ENCODE measurements at places on chromosomes 11 and 22.

DNA sequence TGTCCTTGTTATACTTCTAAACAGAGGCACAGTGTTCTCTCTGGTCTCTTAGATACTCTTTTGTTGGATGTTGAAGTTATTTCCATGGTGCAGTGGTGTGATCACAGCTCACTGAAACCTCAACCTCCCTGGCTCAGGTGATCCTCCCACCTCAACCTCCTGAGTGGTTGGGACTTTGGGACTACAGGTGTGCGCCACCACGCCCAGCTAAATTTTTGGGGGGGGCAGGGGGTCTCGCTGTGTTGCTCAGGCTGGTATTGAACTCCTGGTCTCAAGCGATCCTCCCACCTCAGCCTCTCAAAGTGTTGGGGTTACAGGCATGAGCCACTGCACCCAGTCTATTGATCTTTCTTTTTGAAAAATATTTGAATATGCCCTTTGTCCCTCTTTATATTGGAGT lies 14.9 kb downstream of the ZNF74 start:
- no peak for DNase-seq

- no peak for DNase-seq
Observed at GRCh38 chr22:40739721-40740120, 60.4 kb downstream of the MCHR1 start.

DNA sequence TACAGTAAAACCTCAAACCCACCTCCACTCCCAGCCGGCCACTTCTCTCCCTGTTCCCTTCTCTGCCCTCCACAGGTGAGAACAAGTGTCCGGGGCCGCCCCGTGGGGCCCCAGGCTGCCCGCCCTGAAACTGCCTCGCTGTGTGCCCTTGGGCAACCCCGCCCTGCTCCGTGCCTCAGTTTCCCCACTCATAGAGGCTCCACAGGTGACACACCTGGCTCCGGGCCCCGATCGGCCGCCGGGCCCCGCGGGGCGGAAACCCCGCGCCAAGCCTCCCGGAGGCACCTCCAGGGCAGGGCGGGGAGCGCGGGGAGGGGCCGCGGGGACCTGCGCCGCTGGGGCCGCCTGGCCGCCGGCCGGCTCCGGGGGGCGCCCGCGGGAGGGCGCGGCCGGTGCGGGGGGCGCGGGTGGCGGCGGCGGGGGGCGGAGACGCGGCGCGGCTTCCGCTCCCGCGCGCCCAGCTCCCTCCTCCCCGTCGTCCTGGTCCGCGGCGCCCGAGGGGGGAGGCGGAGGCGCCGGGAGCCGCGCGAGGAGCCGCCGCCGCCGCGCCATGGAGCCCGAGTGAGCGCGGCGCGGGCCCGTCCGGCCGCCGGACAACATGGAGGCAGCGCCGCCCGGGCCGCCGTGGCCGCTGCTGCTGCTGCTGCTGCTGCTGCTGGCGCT lies at the start of gene LRP5:
TSS of gene LRP5 (plus strand) at position 475 of the 663 bp plus-strand sequence. CDS start at position 599, 124 bp downstream.
- DNase-seq = no peak

DNA sequence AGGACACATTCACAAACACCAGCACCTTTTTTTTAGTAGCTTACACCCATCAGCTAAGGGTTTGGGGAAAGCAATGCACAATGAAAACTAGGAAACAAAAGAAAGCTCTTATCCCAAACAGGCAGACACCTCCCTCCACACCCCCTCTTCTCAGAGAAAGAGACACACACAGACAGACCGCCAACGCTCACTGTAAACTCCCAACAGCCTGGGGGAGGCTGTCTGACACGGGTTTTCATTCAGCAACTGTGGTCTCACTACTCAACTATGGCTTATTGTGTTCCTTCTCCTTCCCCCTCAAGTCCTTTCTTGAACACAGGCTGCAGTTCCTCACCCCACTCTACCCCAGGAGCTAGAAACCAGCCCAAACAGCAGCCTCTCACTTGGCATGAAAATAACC lies 123.4 kb downstream of the C11orf58 start:
- DNase-seq = no peak

- no peak for DNase-seq
Observed at GRCh38 chr11:112017538-112017937, 7.7 kb upstream of the DLAT start.

DNA sequence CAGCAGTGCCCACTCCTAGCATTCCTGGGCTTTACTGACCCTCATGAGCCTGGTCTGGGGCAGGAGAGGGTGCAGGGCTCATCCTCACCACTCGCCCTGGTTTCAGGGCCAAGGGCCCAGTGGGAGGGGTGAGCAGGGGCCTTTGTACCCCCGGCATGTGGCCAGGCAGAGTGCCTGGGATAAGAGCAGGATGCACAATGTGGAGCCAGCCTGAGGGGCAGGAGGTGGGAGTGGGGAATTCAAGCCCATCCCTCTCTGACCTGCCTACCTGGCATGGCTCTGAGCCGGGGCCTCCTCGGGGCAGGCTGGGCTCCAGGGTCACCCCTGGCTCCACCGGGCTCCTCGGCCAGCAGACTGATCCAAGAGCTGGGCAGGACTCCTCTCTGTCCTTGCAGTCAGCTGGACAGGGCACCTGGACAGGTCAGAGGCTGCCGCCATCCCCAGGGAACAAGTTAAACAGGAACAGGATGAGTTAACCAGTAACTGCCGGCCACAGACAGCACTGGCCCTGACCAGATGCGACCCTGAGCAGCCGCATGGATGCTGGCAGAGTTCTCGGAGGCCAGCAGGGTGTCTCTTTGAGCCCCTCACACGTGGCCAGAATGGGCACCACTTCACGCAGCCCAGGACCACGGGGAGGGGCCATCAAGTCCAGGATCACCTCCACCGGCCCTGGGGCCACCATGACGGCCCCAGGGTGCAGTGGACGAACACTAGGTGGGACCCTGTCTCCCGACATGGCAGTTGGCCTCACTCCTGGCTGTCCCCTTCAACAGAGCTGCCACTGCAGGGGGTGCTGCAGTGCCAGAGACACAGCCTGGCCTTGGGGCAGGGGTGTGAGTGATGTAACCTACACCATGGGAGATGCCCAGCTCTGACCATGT lies 5.0 kb downstream of the SIGIRR start:
- DNase-seq = no peak

DNA sequence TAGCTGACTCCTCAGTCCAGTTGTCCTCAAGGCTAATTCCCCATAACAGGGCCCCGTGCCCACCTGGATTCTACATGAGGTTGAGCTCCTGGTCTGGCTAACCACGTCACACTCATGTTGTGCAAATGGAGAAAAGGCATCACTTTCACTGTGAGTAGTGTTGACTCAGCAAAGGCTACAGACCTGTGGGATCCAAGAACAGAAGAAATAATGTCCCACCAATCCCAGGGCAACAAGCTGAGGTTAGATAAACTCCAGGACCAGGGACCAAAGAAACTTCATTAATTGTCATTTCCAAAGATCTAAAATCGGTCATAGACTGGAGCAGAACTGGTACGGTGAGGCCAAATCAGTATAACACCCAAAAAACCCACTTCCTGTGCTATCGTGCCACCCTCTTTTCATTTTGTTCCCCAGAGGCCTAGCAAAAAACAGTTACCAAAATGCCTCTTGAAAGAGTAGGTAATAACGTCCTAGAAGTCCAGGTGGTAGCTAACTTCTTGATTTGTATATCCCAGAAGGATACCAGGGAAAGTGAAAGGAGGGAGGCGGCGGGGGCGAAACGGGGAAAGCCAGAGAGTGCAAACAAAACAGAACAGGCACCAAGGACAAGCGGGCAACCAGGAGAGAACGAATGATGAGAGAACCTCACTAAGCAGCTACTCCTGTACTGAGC lies 1.4 kb downstream of the PCSK7 start:
- no peak for DNase-seq

GRCh38 chr11:6251990-6252473 lies 7.6 kb upstream of the CCKBR start:
- DNase-seq = no peak

- no peak for DNase-seq
Observed at GRCh38 chr11:119266517-119267255, 50.2 kb downstream of the MCAM start.

DNA sequence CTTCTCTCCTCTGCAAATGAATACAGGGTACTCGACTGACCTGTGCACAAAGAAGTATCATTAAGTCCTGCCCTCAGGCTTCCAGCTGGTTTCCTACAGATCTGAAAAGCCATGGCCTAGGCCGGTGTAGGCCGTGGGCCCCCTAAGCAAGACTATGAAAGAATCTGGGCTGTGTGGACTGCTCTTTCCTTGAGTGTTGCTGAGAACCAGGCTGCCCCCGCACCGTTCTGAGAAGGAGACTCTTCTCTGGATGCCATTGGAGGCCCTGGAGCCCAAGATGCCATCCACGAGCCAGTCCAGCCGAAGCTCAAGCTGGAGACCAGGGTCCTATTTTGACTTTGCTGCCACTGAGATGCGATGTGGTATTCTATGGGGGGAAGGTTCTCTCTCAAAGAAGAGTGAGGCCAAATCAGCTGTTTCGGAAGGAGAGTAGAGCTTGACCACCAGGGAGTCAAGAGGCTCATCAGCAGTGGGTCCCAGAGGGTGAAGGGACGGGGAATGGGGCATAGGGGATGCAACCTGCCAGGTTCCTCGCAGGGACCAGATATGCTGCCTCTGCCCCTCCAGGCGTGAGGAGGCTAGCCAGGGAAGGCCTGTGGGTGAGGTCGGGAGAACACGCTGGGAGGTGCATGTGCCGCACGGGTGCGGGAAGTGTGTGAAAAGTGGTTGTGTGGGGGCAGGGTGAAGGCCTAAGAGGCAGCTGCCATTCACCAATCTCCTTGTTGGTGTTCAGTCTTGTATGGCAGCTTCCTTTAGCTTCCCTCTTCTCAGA lies 96.4 kb upstream of the B3GAT1 start:
- DNase-seq = no peak

DNA sequence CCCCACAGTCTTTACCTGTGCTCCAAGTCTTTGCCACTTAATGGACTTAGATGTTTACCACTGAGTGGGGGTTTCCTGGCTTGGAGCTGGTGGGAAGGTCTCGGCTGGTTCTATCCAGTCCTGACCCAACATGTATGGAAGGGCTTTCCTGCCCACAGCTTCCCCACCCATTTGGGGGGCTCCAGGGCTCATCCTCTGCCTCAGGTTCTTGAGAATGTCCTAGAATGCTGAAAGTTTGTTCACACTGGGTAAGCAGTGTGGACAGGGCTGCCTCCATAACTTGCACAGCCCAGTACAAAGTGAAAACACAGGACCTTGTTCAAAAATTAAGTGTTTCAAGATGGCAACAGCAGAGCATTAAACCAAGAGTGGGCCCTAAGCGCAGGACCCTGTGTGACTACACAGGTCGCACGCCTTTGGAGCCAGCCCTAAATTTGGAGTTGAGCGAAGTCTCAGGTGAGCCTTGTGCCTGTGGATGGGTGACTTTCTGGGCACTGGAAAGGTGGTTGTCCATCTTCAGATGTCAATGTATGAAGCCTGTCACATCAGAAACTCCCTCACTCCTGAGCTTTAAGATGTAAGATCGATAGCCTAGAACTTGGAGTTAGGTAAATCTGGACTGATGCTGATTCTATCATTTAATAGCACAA lies 72.7 kb upstream of the NARS2 start:
- no peak for DNase-seq

DNA sequence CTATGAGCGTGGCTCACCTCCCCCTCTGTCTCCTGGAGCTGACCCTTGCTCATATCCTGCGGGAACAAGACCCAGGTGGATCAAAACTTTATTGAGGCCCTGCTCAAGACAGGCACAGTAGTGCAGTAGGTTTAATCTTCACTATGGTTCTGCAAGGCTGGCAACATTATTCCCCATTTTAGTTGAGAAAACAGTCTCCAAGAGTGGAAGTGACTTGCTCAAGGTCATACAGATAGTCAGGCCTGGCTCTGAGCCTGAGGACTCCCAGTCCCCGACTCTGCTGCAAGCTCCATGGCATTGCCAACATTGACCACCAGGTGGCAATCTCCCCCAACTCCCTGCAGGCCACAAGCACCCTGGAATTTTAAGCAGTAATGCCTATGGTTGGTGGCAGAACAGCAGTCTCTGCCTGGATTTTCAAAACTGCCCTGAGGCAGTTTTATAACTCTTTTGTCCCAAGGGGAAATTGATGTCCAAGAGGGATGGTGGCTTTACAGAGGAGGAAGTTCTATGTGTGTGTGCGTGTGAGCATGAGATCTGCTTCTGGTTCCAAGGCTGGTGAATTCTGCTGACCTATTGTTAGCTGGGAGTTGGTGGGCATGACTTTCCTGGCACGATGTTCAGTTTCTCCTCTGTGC lies 34.1 kb downstream of the NEU3 start:
- DNase-seq = peak; percentile 49

DNA sequence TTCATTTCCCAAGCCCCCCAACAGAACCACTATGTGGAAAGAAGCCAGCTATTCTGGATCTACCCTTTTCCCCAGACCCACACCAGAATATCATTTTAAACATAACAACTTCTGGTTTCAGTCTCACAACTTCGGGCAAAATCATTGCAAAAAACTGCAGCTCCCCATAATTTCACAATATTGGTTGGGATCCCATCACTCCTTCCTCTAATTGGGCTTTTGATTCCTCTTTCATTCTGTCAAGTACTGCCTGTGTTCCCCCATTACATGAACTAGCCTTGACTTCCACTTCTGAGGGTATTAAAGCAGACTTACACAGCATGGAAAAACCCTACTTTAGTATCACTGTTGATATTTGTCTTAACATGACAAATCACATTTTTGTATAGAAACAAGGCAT lies 4.1 kb upstream of the APOL3 start:
- DNase-seq = no peak

- no peak for DNase-seq
Observed at GRCh38 chr11:72202571-72202970, 10.6 kb downstream of the FOLR1 start.

GRCh38 chr22:23369054-23369685 lies 188.9 kb downstream of the BCR start:
- no peak for DNase-seq

- DNase-seq = no peak
Observed at GRCh38 chr22:37263966-37264887, 18.1 kb upstream of the CYTH4 start.

DNA sequence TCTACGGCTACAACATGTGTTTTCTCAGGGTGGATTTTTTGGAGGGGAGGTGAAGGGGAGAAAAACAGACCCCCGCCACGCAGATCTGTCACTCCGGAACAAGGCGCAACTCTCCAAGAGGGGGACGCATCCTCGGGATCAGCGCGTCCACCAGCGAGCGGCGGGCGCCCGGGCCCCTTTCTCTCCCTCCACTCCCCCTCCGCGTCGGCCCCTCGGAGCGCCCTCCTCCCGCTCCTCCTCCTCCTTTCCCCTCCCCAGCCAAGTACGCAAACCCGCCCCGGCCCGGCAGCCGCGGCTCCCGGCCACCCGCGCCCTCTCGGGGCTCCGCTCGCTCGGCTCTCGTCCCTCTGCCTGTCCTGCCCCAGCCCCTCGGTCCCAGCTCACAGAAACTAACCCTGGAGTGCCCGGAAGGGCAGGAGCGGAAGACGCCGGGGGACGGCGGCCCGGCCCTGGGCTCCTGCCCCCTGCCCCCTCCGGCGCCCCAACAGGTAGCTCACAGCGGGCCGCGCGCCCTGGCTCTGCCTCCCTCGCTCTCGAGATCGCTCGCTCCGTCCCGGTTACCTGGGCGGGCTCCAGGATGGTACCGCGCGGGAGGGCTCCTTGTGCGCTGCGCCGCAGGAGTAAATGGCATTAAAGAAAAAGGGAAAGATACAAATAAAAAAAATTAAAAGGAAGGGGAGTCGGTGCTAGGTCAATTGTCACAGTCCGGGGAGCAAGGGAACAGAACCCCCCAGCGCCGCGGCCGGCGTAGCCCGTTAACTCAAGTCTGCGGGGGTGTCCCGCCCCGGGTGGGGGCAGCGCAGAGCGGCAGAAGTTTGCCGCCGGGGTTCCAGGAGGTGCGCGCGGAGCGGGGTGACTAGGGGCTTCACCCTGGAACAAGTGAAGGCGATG lies 131.4 kb upstream of the C11orf58 start:
- DNase-seq = no peak

GRCh38 chr11:5288906-5289550 lies 12.7 kb downstream of the OR51B4 start:
- no peak for DNase-seq

- DNase-seq = peak; percentile 84
Observed at GRCh38 chr11:35146074-35146521, 7.1 kb downstream of the CD44 start.

Data from stimulated activated CD8-positive, alpha-beta memory T cell treated with anti-CD3 and anti-CD28 coated beads, Interleukin-15, amount 100 ng/mL, for 4 hours (primary cell).